ENCODE measurements at places on chromosomes 2 and 18.

DNA sequence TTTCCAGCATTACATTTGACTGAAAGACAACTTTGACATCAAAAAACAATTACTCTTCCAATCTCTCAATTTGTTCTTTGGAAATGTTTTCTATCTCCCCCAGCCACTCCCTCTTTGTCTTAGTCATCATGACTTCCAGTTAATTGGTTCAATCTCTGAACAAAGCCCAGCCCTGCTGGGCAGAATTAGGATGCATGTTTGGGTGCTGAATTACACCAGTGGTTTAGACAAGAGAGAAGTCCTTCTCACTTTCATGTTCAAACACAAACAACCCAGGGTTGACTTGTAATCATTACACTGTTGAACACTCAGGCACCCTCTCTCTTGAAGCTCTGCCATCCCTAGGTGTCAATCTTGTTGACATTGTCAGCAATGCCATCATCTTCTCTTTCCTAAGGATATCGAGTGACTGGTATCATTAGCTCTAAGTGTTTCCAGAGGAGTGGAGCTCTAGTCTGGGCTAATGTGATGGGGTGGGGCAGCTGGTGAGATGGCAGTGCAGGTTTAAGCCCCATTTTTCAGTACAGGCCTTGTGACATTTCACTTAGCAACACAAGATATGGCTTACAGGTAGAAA is 90.8 kb upstream of the MEIS1 start:
- no peak for DNase-seq

GRCh38 chr18:78999939-79000338 is 20.3 kb downstream of the SALL3 start:
- DNase-seq: no peak

GRCh38 chr2:195602687-195603086 is 54.3 kb upstream of the SLC39A10 start:
- DNase-seq: no peak

GRCh38 chr2:236121546-236121945 is 46.6 kb downstream of the GBX2 start:
- no peak for DNase-seq

GRCh38 chr18:11149441-11150270 is at the start of gene PIEZO2:
Gene PIEZO2 (minus strand): TSS chr18:11149569. CDS start chr18:11148588, 981 bp downstream.
- DNase-seq: peak; percentile 82

DNA sequence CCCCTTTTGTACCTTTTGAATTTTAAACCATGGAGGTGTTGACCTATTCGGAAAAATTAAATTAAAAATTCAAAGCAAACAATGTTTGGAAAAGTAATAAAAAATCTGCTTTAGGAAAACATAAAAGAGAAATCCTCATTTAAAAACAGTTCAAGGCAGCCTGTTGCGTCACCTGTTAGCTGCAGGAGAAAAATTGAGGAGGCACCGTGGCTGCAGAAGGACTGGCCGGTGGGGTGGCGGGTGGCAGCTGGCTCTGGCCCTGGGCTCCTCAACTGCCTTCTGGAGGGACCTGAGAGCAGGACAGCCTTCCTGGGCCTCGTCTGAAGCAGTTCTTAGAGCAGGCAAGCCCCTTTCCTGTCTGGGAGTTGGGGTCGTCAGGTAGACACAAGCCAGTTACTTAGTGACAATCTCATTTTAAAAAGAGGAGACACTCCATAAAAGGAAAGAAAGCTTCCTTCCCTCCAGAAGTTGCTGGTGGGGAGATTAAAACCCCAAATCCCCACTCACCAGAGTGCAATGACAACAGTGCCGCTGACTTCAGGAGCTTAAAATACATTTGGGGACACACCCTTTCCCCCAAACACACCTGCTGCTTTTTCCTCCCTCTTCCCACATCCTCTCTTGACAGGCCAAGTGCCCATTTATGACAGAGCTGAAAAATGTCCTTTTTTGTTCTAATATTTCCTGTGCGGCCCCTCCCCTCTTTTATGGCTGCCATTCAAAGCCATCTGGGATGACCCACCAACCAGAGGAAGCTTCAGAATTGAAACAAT is 9.7 kb downstream of the ZBTB7C start:
- no peak for DNase-seq

- DNase-seq: no peak
These were observed 251.4 kb upstream of the STON1 start for GRCh38 chr2:48278590-48278989.

GRCh38 chr2:180472133-180472532 is 465.0 kb upstream of the CWC22 start:
- DNase-seq: no peak

- DNase-seq: no peak
These were observed 809.8 kb downstream of the RNF144A start for GRCh38 chr2:7726989-7727388.

GRCh38 chr2:232473467-232473890 is 14.2 kb downstream of the ECEL1 start:
- DNase-seq: no peak

- no peak for DNase-seq
These were observed 289.2 kb downstream of the NDUFA10 start for GRCh38 chr2:239735829-239736357.

GRCh38 chr2:69278366-69278765 is 108.7 kb downstream of the GFPT1 start:
- DNase-seq: no peak

DNA sequence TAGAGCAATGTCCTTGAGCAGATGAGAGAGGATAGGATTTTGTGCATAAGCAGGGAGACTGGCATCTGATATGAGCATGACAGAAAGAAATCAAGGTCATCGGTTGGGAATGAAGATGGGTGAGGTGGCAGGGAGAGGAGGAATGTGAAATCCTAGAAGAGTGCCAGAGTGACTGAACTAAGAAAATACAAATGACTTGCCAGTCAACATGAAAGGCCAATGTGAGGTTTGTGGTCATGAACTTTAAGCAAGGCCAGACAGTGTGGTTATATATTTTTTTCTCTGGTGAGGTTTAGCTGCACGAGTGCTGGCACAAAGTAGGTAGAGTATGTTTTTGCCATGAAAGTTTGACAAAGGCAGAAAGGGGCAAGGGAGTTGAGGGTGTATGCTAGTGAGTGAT is 21.2 kb downstream of the QPCT start:
- no peak for DNase-seq

DNA sequence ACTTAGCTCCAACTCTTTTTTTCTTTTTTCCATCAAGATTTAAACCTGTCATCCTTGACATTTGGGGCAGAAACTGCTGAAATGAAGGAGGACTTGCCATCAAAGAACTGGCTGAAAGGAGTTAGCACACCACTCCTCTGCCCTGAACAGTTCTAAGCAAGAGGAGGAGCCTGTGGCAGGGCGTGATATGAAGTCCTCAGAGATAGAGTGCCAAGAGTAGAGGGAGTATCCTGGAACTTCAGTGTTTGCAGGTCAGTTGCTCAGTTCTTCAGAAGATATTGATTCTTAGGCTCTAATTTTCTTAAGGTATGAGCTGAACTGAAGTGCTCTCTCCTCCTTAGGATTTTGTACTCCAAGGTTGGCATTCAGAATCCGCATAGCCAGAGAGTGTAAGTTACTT is 15.2 kb downstream of the NABP1 start:
- no peak for DNase-seq

DNA sequence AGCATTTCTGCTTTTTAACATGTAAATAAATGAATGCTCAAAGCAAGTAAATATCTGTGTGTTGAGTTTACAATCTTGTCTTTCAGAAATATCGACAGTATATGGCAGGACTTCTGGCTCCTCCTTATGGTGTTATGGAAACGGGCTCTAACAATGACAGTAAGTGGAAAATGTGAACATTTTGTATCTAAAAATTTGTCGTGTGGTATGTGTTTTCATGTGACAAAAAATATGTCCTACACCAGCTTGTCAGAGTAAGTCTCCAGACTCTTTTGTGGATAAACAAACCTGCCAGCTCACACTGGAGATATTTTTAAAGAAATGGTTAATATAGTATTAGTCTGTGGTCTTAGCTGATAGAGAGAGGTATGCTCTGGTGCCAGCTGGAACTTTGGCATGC is 157.9 kb upstream of the MAP3K20 start:
- DNase-seq: no peak

DNA sequence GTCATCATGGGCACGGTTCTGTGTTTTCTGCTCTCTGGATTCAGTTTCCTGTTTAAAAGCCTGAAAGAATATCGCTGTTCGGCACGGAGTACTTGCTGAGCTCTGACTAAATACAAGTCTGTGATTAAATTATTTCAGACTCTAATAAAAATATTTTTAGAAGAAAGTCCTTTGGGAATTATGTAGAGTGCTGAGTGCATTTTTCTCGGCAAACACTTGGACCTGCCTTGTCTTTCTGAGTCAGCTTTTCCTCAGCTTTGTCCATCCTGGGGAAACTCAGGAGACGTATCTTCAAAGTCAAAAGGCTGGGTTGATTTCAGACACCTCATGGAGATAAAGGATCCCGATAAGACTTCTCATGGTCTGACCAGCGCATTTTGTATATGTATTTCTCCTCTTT is 45.9 kb downstream of the IL1R2 start:
- DNase-seq: no peak

DNA sequence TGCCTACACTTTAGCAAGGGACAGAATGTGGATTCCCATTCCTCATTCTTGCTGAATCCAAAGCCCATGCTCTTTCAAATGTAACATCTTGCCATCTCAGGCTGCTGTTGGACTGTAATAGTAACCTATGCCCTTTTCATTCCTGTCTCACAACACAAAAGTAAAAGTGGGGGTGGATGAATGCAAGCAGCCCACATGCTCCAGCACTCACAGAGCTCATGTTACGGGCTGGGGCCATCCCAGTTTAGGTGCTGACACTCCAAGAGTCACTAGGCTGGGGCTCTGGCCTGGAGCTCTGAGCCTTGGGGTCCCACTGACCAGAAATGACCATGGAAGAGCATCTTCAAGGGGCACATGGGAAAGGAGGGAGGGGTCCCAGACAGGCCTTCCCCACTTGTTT is 47.6 kb downstream of the CCBE1 start:
- no peak for DNase-seq

DNA sequence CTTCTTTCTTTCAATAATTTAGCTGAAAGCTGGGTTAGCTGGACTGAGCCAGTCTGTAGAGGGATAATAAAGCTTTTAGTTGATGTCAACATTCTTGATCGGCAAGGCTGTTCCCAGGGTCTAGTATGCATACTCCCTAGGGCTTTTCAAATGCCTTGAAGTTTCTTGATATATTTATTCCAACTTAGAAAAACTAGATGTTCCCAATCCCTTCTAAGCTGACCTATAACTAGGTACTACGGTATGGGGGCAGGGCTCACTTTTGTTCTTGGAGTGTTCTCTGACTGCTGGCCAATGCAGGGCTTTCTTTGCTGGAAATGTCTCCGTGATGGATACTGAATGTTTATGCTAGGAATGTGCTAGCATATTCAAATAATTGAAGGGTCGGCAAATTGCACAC is 258.6 kb upstream of the TANK start:
- no peak for DNase-seq

DNA sequence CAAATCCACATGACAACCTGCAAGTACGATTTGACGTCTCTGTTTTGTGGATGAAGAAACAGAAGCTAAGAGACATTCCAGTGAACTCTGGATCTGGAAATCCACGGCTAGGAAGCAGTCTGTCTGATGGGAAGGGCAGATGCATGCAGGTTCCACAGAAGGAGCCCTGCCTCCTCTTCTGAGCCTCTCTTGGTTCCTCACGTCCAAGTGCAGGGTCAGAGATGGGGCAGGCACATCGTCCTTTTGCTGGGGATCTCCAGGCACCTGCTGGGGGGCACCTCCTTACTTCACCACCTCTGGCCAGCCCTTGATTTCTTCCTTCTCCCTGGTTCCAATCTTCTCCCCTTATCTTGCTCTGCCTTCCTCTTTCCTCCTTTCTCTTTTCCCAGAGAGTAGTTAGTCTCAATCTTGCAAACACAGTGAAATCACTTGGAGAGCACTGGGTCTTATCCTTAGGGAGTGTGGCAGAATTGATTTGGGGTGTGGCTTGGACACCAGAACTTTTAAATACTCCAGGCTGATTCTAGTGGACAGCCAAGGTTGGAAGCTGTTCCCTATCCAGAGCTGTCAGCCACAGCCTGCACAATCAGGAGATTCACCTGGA is 137.8 kb downstream of the BCL2 start:
- DNase-seq: no peak

- DNase-seq: no peak
These were observed 373.9 kb downstream of the PTPRM start for GRCh38 chr18:7940971-7941370.

DNA sequence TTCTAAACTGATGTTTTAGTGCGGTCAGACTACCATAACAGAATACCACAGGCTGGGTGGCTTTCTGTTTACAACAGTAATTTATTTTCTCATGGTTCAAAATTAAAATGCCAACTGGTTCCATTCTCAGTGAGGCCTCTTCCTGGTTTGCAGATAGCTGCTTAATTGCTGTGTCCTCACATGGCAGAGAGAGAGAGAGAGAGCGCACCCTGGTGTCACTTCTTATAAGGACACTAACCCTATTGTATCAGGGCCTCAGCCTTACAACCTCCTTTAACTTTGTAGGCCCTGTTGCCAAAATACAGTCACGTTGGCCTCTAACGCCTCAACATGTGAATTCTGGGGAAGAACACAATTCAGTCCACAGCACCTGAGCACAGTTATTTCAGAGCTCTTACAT is 37.5 kb upstream of the ZNF385B start:
- DNase-seq: no peak

DNA sequence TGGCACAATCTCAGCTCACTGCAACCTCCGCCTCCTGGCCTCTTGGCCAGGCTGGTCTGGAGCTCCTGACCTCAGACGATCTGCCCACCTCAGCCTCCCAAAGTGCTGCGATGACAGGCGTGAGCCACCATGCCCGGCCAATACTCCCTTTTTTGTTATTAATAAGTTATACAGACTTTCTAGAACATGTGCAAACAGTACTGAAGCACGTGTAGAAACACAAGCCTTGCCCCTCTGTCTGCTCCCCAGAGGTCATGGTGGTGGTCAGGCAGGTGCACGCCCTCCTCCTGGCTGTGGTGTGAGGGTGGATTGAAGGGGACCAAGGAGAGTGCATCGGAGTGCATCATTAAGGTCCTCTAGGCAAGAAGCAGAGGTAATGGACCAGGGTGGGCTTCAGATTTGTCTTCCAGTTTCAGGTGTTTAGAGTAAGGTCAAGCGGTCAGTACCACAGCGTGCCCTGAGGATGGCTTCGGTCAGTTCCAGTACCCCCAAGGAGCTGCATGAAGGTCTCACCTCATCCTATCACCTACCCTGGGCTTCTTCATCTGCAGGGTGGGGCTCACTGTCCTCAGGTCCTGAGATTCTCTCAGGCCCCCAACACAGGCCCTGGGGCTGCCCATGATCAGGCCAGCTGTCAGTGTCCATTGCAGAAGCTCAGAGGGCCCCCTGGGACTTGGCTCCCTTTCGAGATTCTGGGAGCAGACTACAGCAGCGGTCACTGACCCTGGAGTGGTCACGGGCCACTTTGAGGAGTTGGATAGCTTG is 124.3 kb downstream of the GLI2 start:
- no peak for DNase-seq

- peak; percentile 26 for DNase-seq
These were observed 17.6 kb upstream of the BOK start for GRCh38 chr2:241540771-241541561.

- DNase-seq: no peak
These were observed 5.9 kb upstream of the ATP5MC3 start for GRCh38 chr2:175187378-175187777.

- no peak for DNase-seq
These were observed 289.7 kb downstream of the DYSF start for GRCh38 chr2:71742953-71743601.

- DNase-seq: no peak
These were observed 8.2 kb upstream of the FAM98A start for GRCh38 chr2:33607251-33607721.

Data from midbrain (tissue), 1 donor.